Right lung (tissue), 10 donors: ENCODE measurements at places on chromosomes 16 and 17. TPM values are rescaled to one million over a fixed set of nuclear protein-coding genes. Genes with fewer than 3 reads are reported as not detected.

DNA sequence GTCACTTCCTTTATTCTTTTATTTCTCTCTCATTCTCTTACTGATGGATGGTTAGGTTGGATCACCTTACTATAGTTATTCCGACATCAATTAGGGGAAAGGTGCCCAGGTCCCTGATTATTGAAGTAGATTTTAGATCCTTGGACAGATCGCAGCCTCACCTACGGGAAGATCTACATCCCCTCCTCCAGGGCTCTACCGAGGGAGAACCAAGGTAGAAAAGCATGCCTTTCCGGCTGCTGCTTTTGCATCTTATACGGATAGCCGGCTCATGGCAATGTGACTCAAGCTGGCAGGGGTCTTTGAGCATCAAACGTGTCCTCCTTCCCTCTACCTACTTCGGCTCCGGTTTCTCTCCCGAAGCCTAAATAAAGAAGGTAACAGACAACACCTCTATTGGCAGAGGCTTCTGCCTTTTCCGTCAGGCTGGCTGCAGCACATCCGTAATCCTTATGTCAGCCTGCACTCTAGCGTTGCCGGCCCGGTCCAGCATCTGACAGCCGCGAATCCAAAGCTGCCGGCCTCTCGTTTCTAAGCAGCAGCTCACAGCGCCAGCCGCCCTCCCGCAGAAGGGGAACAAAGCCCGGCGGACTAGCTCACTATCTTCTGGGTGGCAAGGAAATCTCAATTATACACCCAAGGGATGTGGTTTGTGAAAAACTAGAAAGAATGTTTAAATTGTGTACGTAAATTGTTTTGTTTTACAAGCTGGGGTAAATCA lies 46.9 kb downstream of the IRX6 start:
- DNase-seq, result peak; percentile 59

DNA sequence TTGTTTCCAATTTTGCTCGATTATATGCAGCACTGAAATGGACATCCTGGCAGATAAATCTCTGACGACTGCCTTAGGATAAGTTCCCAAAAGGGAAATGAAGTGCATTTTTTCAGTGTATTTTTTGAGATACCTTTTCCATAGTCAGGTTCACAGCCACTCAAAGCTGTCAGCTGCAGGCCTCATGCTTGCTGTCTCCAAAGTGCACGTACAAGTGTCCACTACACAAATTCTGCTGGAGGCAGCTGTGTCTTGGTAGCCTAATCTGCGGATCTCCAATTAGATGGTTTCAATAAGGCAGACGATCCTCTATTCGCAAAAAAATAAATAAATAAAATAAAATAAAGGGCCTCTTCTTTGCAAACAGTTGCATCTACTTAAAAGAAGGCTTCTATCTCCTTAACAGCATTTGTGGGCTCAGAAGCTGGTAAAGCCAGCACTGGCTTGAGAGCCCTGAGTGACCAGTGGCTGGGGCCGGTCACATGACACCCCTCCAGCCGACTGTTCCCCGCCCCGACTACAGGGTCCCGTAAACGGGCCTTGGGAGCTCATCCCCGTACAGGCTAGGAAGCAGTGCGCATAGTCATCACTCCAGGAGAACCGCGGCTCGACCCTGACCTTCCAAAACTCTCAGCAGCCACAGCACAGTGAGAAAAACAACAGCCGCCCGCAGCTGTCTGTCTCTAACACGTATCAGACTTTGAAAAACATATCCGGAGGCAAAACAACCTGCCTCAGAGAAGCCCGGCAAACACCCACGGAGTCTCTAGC lies 18.8 kb downstream of the RPH3AL start:
- DNase-seq, result no peak

- no peak for DNase-seq
Observed at GRCh38 chr16:67176662-67177061, 6.3 kb downstream of the NOL3 start.

The EVPLL gene
- polyA plus RNA-seq, result 0.51 TPM

- DNase-seq, result no peak
Observed at GRCh38 chr17:9028988-9029570, 7.8 kb downstream of the NTN1 start.

The G6PC1 gene
- 0.04 TPM for polyA plus RNA-seq

- DNase-seq, result no peak
Observed at GRCh38 chr16:85602402-85603202, 10.5 kb upstream of the GSE1 start.

DNA sequence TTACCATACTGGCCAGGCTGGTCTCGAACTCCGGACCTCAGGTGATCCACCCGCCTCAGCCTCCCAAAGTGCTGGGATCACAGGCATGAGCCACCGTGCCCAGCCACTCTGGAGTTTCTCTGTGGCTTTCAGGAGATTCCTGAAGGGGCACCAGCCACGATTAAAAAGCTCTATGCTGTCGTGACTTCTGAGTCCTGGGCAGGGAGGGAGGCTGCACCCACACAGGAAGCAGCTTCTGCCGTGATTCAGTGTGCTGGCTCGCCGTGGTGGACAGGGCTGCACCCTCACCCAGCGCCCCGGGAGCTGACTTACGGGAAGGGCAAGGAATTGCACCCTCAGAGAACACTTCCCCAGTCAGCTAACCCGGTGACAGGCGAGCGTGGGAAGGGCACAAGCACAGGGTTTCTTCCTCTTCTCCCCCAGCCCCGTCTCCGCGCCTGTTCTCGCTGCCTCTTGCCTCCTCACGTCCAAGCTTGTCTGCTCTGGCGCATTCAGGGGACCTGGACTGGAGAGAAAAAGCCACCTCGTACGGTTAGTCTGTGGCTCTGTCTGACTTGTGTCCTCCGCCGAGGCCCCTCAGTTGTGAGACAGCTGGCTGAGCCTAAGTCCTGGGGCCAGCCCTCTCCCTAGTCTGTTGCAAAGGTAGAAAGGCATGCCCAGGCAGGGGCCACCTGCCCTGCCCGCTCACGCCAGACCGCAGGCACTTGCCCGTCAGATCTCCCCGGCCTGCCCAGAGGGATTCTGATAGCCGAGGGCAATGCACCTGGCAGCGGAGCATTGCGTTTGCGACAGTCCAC lies 145.0 kb downstream of the SEC14L1 start:
- no peak for DNase-seq

DNA sequence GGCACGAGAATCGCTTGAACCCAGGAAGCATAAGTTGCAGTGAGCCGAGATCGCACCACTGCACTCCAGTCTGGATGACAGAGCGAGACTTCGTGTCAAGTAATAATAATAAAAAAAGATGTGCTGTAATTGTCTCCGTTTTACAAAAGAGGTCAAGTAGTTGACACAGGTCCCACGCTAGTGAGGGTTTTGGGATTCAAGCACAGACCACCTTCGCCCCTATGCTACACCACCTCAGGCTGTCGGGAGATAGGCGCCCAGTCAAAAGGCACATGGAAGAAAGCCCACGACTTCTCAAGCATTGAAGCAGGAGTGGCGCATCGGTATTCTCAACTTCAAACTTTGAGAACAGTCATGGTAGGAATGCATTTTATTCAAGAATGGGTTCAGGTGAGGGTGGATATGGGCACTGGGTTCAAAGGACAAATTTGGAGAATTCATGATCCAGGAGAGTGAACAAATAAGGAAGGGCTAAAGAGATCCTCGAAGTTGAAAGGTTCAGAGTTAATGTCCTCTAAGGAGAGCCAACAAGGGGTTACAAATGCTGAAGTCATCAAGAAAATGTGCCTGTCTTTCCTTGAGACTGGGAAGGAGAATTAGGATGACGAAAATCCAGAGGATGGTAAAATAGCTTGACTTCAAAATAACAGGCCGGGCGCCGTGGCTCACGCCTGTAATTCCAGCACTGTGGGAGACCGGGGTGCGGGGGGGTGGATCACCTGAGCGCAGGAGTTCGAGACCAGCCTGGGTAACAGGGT lies 1.4 kb upstream of the AMZ2 start:
- no peak for DNase-seq

GRCh38 chr16:901715-902601 lies 68.8 kb downstream of the LMF1 start:
- no peak for DNase-seq

The LRRC36 gene
- polyA plus RNA-seq, result 67.8 TPM

The PTGES3L gene
- polyA plus RNA-seq, result 5.2 TPM

The GPR139 gene
- polyA plus RNA-seq, result not detected

The DLX4 gene
- polyA plus RNA-seq, result 0.80 TPM

The TBC1D3H gene
- not detected for polyA plus RNA-seq

- DNase-seq, result no peak
Observed at GRCh38 chr17:4276514-4276913, 12.7 kb upstream of the ANKFY1 start.

The NOG gene
- polyA plus RNA-seq, result 1.2 TPM

DNA sequence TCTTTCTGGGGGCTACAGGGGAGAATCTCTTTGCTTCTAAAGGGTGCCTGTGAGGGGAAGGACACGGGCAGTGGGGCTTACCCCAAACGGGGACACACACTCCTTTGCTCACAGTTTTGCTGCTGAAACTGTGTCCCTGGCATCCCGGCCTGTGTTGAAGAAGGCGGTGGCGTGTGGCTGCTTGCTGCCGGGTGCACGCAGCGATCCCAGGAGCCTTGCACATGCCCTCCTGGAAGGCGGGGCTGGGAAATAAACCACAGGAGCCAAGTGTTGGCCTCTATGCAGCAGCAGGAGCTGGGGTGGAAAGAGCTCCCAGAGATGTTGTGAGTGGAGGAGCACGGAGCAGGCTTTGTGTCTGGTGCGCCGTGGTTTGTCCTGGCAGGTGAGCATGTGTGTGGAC lies 131.0 kb upstream of the CIBAR2 start:
- DNase-seq, result no peak

The SOST gene
- polyA plus RNA-seq, result not detected

The USP10 gene
- polyA plus RNA-seq, result 88.6 TPM

The MON1B gene
- 21.0 TPM for polyA plus RNA-seq

- no peak for DNase-seq
Observed at GRCh38 chr16:84992717-84993075, 18.6 kb downstream of the ZDHHC7 start.

- no peak for DNase-seq
Observed at GRCh38 chr17:57677858-57678257, 67.2 kb downstream of the CCDC182 start.

The CHTF18 gene
- polyA plus RNA-seq, result 16.8 TPM

GRCh38 chr17:47693731-47694580 lies at the start of gene TBKBP1:
Gene TBKBP1, plus strand, starts transcription at chr17:47694161. Its CDS starts 1,952 bp downstream, at chr17:47696113.
- DNase-seq, result peak; percentile 87

DNA sequence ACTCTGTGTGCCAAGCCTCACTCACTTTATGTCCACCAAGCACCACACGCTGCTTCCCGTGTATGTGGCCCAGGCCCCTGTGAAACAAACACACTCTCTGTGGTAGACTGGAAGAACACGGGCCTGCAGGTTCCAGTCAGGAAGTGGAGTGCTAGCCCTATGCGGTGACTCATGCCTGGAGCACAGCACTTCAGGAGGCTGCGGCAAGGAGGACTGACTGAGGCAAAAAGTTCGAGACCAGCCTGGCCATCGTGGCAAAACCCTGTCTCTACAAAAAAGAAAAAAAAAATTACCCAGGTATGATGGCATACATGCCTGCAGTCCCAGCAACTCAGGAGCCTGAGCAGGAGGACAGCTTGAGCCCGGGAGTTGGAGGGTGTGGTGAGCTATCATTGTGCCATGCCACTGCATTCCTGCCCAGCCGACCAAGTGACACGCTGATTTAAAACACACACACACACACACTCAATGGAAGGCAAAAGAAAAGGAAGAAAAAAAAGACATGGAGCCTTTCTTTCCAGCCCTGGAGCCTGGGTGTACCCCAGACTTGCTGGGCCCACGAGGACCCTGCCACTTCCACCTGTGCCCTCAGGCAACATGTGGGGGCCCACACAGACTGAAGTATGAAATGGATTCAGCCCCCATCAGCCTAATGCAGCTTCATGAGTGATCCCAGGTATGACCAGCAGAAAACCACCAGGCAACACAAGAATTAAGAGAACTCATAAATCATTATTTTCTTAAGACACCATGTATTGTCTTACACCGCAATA lies 126.6 kb downstream of the ANKRD11 start:
- DNase-seq, result no peak

DNA sequence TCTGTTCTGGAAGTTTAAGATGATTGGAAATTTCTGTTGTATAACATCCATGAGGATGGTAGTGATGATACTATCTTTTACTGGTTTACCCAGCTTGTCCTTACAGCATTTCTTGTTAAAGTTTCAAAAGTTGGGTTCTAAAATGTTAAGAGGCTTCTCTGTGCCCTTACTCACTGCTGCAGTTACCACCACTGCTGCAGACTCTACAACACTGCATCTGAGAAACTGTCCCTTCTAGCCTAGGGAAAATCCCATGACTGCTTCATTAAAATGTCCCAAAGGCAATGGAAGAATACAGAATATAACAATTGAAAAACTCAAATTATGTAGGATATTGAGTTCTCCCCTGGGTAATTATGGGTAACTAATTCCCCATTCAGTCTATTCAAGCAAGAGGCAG lies 3.8 kb upstream of the NSRP1 start:
- no peak for DNase-seq

DNA sequence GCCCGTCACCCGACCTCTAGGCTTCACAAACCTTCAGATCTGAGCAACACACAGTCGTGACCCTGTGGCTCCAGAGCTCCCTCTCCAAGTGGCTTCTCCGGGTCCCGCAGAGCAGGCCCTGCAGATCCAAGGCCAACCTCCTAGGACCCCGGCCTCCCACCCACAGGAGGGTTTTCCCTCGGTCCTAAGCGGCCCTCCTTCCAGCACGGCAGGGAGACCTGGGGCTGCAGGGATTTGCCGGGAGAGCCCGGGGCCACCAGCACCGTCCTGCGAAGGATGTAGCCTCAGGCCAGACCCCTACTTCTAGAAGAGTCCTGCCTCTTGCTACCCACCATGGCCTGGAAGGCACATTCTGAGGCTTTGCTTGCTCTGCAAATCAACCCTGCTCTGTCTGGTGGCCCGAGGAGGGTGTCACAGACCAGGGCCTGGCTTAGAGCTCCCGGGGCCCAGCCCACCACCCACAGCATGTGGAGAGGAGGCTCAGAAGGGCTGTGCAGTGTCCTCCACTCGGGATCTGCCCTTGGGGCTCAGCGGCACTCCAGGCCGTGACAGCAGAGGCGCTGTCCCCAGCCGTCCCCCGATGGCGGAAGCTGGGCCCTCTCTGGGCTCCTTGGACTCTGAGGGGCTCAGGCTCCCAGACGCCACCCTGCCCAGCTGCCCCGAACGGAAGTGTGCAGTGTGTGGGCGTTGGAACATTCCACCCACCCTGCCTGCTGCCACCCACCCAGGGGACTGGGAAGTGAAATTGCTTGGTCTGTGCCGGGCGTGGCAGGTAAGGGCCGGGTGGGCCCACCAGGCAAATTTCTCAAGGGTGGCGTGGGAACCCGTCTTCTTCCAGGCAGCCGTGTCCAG lies 28.8 kb upstream of the ACSF3 start:
- DNase-seq, result no peak

DNA sequence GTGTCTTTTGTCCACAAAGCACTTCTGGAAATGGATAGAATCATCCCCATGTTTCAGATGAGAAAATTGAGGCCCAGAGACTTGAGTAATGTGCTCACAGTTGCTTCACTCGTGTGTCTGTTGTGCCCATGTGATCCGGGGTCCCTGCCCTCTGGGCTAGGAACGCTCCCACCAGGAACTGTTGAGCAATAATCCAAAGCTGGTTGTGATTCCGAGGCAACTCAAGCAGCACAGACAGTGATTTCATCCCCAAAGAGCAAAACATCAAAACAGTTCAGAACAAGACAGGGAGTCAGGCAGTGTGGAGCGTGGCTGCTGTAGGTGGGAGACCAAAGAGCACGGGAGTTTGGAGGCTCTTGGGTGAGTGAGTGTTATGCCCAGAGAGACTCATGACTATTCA lies 205.0 kb upstream of the ASIC2 start:
- no peak for DNase-seq
